Right lung (tissue), 10 donors: ENCODE measurements at places on chromosomes 12 and 14. TPM values are rescaled to one million over a fixed set of nuclear protein-coding genes. Genes with fewer than 3 reads are reported as not detected.

- no peak for DNase-seq
These were observed 3.2 kb downstream of the MAGOHB start for GRCh38 chr12:10610188-10610587.

- no peak for DNase-seq
These were observed 954.2 kb upstream of the FBXO33 start for GRCh38 chr14:40386433-40386832.

GRCh38 chr12:76998908-76999556 is 66.3 kb downstream of the E2F7 start:
- no peak for DNase-seq

The TMEM121 gene
- polyA plus RNA-seq, result 3.3 TPM

DNA sequence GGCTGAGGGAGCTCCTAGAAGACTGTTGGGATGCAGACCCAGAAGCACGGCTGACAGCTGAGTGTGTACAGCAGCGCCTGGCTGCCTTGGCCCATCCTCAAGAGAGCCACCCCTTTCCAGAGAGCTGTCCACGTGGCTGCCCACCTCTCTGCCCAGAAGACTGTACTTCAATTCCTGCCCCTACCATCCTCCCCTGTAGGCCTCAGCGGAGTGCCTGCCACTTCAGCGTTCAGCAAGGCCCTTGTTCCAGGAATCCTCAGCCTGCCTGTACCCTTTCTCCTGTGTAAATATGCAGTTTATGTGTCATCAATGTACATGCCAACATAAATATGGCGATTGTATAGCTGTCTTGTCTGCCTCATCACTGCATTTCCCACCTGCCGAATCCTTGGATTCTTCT is 7.5 kb downstream of the AMHR2 start:
- DNase-seq, result no peak

GRCh38 chr14:48963231-48963790 is 622.9 kb downstream of the RPS29 start:
- no peak for DNase-seq

DNA sequence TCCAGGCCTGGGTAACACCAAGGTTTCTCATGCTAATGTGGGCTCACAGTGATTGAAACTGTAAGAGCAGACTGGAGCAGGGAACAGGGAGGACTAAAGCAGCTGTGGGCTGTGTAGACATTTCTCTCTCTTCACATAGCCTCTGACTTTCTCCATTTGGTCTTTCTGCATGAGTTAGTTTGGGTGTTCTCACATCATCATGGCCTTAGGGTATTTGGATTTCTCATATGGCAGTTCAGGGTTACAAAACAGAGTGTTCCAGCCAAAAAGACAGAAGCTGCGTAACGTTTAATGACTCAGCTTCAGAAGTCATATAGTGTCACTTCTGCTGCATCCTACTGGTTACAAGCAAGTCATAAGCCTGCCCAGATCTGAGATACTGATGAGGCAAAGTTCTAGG is 52.0 kb upstream of the OSBPL8 start:
- DNase-seq, result no peak

The NFE2 gene
- 6.1 TPM for polyA plus RNA-seq

DNA sequence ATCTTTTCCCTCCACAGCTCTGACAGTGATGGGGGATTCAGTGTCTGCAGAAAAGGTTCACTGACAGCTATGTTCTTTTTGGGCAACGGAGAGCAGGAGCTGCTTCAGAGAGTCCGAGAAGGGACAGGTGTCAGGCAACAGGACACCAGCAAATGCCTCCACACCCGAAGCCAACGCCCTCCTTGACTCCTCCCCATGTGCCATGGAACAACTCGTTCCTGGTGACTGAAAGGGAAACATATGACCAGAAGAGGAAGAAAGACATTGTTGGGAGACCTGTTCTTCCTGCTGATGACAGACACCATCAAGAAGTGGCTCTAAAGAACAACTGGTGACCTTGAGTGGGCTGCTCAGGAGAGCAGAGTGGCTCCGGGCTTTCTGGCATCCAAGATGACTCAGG is 172.3 kb upstream of the NOS1 start:
- DNase-seq, result no peak

The PTGDR gene
- polyA plus RNA-seq, result 0.38 TPM

The PLEKHG7 gene
- polyA plus RNA-seq, result 0.26 TPM

DNA sequence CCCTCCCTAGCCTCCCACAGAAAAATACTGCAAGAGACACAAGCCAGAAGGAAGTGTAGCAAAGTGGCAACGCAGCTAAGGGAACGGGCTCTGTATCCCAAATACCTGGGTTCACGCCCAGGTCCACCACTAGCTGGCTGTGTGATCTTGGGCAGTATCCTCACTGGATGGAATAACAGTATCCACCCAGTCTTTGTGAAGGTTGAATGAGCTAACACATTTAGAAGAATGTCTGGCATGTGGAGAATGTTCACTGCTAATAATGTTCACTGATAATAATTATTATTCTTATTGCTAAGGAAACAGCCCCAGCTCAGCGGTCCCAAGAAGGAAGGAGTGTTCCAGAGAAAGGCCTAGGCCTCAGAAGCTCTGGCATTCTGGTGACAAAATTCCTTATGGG is 70.9 kb downstream of the VWF start:
- no peak for DNase-seq

DNA sequence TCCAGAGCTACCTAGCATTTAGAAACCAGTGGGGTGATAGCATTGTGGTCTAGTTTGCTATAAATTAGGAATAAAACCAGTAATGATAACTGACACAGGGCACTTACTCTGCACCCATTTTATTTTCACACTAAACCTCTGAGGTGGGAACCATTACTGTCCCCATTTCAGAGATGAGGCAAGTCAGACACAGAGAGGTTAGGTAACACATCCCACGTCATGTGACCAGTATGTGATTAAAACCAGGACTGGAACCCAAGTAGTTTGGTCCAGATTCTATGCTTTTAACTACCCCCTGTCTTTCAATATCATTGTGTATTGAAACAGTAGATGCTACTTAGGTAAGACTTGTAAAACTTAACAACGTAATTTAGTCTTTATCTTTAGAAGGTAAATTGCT is 110.2 kb downstream of the PLXNC1 start:
- DNase-seq, result no peak

DNA sequence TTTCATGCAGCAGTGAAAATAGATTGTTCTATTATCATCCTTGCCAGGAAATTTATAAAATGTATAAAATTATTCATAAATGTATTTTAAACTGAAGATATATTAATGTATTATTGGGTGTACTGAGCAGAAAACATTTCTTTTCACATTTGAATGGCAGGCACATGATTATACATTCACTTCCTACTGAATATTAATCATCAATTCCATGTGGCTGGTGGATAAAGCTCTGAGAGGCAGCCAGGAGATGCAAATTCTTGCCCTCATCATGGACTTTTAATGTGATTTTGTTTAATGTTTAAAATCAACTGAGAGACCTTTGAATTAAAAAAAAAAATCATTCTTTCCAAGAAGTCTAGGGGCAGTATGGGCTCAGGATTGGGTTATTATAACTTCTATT is 40.8 kb downstream of the ANO6 start:
- DNase-seq, result no peak

The TMEM116 gene
- 23.1 TPM for polyA plus RNA-seq

The RDH5 gene
- 8.7 TPM for polyA plus RNA-seq

GRCh38 chr14:23704890-23705289 is 68.7 kb downstream of the DHRS2 start:
- DNase-seq, result no peak

The CLEC9A gene
- 2.5 TPM for polyA plus RNA-seq

DNA sequence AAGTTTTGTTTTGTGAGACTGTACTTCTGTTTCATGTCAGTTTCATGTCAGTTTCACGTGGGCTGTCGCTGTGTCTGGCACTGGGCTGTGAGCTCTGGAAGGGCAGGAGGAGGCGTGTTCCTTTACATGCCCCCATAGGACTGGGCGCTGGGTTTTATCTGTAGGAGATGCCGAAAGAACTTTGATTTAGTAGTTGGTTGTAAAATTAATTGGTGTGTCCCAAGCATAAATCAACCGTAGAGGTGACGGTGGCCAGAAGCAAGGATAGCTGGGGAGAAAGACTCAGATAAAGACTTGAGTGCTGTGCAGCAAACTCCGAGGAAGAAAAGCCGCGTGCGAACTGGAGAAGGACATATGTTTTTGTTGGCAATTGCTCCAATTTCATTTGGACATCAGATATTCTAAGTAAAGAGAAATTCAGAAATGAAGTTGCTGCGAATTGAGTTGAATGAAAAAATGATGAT is 182.5 kb downstream of the VRK1 start:
- DNase-seq, result peak; percentile 29

The TRPV4 gene
- polyA plus RNA-seq, result 2.8 TPM
